8988T (cell line): ENCODE measurements at places on chromosomes 13 and 19.

DNA sequence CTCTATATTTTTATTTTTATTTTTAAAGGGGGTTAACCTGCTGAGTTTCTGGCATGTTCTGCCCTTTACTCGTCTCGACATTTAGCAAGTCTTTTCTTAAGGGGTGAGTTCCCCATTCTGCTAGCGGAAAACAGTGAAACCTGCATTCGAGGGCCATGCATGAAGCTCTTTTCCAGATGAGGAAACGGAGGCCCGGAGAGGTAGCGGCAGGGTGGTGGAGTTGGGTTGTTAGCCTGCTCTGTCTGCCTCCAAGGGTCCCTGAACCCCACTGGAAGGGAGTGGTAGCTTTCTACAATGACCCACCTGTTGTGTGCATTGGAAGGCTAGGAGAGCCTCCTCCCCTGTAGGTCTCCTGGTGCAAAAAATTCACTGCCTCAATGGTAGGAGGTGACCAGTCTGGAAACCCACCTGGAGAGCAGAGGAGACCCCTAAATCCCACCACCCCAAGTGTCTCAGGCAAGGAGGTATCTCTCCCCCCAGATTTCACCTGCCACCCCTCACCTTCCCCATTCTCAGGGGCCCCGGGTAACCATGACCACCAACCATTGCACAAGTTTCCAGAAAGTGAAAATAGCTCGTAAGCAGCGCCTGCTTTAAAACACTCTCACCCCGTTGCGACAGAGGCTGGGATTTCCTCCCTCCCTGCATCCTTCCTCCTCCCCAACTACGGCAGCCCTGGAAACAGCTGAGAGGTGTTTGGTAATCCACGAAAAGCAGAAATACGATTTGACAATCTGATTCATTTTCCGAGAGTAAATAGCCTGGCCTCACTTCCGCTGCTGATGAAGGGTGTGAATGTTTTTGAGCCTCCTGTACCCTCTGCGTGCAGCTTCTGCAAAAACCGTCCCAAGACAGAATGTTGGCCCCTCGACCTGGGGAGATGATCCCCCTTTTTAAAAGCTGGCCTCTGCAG lies 3.5 kb downstream of the KLF2 start:
- no peak for DNase-seq

- no peak for DNase-seq
These were observed 20.5 kb downstream of the VASP start for GRCh38 chr19:45527731-45528130.

- no peak for DNase-seq
These were observed 270.9 kb downstream of the SLC7A1 start for GRCh38 chr13:29324601-29325000.

DNA sequence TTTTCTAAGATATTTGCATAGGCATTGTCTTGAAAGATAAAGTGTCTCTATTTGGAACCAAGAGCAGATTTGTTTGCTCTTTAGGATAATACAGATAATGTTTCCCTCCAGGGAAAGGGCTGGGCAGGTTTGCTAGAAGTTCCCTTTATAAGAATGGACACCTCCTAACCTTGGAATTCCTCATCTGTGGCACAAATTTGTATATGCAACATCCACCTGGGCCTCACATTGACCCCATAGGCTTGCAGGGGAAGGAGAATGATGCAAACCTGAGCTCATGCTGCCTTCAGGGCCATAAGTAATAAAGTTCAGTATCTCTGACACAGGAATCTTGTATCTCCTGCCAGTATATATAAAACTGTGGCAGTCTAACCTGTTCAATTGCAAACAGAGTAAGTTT lies 508.4 kb upstream of the MIR17HG start:
- no peak for DNase-seq

DNA sequence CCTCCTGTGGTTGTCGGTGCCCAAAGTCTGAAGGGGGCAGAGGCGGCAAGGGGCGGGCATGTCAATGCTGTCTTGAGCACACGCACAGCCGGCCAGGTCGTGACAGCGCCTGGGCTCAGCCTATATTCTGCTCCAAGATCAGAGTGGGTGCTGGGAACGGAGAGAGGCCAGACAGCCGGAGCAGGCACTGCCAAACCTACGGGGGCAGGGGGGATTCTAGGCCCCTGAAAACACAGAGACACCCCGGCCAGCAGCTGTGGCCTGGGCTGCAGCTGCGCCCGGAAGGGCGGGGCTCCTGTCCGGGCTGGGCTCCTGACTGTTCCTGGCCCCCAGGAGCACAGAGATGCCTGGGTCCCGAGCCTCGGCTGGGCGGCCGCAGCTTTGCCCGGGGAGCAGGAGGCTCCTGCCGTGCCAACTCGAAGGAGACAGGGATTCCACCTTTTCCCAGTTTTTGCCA lies 2662.9 kb upstream of the PCDH20 start:
- no peak for DNase-seq
